AG09319 (cell line): ENCODE measurements at places on chromosomes 2 and 18.

GRCh38 chr2:4415171-4415570, 711.8 kb downstream of the DCDC2C start:
- DNase-seq: no peak

GRCh38 chr18:9196568-9196967, 60.0 kb downstream of the ANKRD12 start:
- no peak for DNase-seq

DNA sequence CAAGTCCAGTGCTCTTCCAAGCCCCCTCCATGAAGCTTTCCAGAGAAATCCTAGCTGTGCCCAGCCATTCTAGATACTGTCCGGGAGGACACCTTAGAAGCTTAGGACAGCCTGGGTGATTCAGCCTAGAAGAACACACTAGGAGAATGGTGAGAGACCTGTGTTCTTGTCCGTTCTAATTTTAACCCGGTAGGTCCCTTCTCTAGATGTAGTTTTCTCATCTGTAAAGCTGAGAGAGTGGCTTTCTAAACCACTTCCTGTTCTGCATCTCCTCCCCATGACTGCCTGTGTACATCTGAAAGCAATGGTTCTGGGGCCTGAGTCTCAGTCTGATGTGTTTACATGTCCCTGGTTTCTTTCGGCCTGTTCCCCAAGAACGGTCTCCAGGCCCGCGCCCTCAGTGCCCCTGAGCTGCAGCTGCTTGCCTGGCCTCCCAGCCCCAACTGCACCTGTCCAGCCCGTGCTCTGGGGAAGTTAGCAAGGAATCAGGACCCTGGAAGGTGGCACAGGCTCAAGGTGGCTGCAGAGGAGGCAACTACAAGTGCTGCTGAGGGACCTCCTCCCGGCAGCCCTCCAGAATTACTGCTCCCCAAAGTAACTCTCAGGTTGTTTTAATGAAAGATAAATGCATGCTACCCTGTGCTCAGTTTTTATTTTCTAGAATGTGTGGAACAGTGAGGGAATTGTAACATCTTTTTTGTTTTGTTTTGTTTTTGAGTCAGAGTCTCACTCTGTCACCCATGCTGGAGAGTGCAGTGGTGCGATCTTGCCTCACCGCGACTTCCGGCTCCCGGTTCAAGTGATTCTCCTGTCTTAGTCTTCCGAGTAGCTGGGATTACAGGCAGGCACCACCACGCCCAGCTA, 105.9 kb downstream of the LBH start:
- no peak for DNase-seq

GRCh38 chr2:155389224-155389623, 690.7 kb downstream of the KCNJ3 start:
- no peak for DNase-seq

DNA sequence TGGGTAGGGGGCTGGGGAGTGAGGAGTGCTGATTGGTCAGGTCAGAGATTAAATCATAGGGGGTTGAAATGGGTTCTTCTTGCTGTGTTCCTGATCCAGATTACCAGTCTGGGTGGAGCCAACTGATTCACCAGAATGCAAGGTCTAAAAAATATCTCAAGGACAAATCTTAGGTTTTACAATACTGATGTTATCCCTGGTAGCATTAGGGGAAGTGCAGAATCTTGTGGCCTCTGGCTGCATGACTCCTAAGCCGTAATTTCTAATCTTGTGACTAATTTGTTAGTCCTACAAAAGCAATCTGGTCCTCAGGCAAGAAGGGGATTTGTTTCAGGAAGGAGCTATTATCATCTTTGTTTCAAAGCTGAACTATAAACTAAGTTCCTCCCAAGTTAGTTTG, 289.2 kb upstream of the KYNU start:
- DNase-seq: no peak

DNA sequence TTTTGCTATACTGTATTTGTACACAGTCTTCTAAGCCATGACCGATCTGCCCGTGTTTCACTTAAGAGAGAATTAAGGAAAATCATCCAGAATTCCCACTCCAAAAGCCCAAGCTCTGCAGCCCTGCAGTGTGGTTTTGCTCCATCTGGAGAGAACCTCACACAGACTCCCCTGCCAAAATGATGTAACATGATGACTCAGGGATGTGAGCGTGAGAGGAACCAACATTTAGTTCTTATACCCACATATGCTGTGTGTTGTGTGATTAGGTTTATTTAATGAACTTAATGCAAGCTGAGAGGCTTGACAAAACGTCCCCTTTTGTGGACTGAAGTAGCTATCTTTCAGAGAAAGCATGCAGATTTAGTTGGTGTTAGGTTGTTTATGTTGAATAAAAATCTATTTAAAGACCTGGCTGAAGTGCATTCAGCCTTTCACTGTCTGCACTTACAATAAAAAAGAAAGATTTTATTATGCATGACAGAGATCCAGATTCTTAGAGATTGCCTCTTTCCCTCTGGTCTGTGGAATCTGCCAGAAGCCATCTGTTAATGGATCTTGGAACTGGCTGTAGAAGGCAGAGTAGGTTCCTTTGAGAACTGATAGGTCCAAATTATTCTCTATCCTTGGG, 6.3 kb downstream of the RAB12 start:
- DNase-seq: peak; percentile 88

GRCh38 chr2:19574778-19575260, 216.4 kb upstream of the OSR1 start:
- DNase-seq: peak; percentile 30

- DNase-seq: no peak
Measured at GRCh38 chr2:60554646-60555065, 1.2 kb upstream of the BCL11A start.

GRCh38 chr2:223538920-223539440, 63.2 kb downstream of the SCG2 start:
- DNase-seq: no peak

GRCh38 chr2:27082773-27083409, 3.7 kb upstream of the KHK start:
- DNase-seq: no peak

GRCh38 chr2:127818241-127818640, 7.3 kb upstream of the WDR33 start:
- DNase-seq: no peak

- no peak for DNase-seq
Measured at GRCh38 chr2:126893606-126894005, 5.1 kb upstream of the TEX51 start.

- no peak for DNase-seq
Measured at GRCh38 chr18:63138436-63139340, 180.9 kb downstream of the BCL2 start.

DNA sequence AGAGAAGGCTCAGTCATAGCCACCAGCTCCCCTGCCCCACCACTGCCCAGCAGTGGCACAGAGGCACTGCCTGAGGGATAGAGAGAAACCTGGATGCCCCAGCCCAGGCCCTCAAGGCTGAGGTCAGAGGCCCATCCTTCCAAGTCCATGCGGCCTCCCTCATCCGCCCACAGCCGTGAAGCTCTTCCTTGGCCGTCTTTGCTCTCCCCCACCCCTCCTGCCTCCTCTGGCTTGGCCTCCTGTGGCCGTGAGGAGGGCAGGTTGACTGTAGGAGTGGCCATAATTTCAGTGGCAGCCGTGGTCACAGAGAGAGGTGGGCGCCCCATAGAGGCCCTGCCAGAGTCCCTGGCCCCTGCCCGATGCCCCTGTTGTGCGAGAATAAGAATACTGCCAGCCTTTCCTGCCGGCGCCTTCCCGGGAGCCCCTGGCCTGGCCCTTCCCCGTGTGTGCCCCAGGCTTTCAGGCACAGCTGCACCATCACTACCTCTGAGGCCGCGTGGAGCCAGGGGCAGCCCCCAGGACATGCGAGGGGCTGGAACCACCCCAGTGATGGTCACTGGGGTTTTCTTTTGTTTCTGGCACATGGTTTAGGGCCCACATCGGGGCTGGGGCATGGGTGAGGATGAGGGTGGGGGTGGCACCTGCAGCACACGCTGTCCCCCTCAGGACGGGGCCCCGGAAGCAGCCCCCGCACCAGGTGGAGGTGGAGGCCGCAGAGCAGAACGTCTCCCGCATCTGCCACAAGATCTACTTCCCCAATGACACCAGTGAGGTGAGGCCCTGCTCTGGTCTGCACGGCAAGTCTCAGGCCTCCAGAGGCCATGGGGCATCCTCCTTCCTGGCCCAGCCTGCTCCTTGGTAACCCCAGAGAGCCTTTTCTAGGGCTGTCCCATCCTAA, 13.1 kb upstream of the GPR17 start:
- DNase-seq: no peak

DNA sequence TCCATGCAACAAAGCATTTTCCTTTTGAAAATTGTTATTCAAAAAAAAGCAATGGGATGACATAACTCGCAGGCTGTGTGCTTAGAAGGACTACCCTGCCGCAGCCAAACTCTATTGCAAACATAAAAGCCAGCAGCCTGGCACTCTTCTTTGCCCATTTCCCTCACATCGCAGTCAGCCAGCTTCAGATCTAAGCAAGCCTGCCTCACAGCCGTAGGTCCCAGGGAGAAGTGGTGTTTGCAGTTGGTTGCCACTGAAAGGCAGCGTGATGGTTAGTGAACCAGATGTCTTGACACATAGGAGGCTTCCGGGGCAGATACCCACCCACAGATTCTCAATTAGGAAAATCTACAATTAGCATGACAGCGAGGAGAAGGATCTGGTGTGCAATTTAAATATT, 655.2 kb downstream of the RNF144A start:
- DNase-seq: no peak

DNA sequence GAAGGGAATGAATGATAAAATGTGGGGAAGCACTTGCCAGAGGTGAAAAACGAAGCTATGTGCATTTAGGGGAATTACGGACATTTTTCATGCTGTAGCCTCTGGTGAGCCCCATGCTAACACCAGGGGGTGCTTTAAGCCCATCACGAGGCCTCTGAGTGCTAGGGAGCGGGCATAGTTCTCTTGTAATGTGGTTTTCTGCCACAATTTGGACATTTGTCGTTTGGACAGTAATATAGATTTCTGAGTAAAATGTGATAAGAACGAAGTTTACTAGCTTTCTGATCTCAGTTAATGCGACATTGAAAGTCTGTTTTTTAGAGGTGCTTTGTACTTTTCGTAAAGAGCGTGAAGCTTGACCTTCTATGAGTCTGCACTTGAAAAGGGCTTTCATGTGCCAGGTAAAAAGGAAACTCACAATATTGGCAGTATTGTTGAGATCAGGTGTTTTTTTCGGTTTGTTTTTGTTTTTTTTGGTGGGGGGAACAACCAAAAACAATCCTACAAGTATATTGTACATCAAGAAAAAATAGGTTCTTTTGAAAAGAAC, 50.6 kb downstream of the TRAF3IP1 start:
- DNase-seq: peak; percentile 35

DNA sequence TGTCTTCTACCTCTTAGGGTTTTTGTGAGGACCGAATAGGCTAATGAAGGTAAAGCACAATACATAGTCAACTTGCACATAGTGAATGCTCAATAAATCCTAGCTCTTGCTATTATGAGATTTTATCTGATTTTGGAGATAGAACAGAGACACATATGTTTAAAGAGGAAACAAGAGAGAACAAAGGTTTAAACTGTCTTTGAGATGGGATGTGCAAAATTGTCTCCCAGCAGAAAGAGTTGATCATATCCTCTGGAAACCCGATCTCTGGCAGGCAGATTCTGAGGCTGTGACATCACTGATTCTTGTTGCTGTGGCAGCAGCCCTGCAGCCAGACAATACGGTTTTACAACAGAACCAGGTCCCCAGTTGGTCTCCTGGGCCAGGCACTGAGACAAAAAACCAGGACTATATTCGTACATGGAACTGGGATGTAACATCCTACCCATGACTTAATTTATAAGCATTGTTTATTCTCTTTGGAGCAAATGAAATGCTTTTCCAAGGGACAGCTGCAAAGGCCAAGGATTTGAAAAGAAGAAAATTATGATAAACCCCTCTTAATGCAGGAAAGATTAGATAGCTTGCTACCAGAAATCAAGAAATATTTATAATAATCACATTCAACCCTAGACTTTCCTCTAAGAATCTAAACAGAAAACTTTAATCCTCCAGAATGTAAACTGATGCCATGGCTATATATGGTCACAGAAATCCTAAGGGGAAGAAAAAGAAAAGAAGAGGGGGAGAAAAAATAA, 80.2 kb downstream of the SLC8A1 start:
- peak; percentile 53 for DNase-seq

DNA sequence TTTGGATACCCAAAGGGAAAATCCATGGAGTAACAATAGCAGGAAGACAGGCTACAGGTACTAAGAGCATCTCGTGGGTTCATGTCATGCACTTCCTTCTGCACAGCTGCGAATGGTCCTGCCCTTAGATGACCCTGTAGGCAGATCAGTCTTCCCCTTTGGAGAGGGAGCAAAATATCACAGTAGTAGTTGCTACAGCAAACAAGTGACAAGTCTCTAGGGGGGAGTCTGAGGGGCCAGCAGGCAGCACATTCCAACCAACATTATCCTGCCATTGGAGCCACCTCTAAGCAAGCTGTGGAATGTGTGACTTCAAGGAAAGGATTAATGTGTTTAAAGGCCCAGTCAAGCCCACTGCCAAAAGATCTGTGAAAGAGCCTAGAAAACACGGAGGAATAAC, 273.2 kb upstream of the PARD3B start:
- DNase-seq: no peak

GRCh38 chr2:234372506-234372905, 124.4 kb downstream of the ARL4C start:
- no peak for DNase-seq

GRCh38 chr2:49959961-49960553, 805.7 kb upstream of the FSHR start:
- DNase-seq: no peak

DNA sequence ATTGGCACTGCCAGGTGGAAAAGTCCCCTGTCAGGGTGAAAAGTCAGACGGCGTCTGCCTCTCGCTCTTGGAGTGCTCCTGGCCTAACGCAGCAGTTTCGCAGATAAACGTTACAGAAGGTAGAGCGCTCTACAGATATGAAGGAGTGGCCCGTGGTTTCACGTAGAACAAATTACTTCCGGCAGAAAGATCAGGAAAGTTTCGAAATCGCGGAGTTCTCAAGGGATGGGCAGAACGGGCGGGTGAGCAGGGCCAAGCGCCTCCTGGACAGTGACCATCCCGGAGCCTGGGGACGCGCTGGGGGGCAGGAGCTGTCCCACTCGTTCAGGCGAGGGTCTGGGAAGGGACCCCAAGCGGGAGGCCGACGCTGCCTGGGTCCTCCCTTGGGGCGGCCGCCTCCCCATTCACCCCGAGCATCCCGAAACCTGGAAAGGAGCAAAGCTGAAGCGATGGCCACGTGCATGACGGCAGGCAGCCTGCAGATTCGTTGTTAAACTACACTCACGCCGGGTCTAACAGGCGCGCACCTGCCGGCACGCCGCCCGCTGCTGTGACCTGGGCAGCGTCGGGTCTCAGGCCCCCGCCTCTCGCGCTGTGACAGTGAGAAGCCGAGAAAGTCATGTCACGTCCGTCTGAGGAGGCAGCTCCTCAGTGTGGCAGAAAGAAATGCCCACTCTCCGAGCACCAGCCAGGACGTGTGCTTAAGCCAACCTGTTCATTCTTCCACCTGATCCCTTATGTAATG, 122.9 kb upstream of the SALL3 start:
- DNase-seq: no peak

GRCh38 chr2:55152475-55153412, 79.3 kb downstream of the CLHC1 start:
- DNase-seq: no peak

GRCh38 chr18:22913861-22914260, 19.3 kb upstream of the RBBP8 start:
- DNase-seq: no peak

- DNase-seq: no peak
Measured at GRCh38 chr2:239465017-239466001, 64.5 kb upstream of the HDAC4 start.

- no peak for DNase-seq
Measured at GRCh38 chr2:227383686-227384085, 4.1 kb downstream of the SCYGR1 start.
